ENCODE measurements at places on chromosomes 7 and 10.

DNA sequence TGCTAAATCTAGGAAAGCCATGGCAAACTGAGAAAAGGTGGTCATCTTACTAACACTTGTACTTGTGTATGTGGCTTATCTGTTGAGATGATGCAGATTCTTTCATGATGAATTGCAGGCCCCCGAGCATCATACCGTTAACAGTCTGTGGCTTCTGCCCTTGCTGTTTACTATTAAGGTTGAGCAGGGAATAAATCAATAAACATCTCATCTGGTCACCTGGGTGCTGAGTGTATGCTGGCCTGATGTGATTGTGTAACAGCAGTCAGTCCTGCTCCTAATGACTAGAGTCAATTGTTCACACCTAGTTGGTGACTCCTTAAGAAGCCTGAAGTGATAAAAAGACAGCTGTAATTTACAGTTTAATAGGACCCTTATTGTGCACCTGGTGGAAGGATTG lies 8.3 kb upstream of the GNAT3 start:
- no peak for DNase-seq

- DNase-seq, result no peak
Measured at GRCh38 chr10:32377458-32378259, 30.7 kb upstream of the EPC1 start.

GRCh38 chr7:133934977-133935330 lies 192.2 kb upstream of the LRGUK start:
- DNase-seq, result no peak

DNA sequence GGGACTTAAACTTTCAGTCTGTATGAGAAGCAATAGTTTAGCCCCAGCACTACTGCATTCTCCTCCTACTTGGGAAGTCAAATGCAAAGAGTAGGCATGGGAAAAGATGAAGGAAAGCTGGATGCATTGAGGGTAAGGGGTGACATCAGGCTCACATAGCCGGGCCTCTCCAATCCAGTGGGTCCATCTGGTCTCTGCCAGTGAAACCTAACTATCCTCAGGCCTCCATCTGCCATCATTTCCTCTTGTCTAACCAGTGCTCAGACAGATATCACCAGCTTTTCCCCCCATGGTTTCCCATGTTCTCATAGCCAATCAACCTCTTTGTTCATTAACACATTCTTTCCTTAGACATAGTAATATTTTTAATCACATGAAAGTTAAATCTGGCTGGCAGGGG lies 118.3 kb downstream of the DGKI start:
- DNase-seq, result no peak

GRCh38 chr7:25860275-25861163 lies 291.5 kb upstream of the NFE2L3 start:
- DNase-seq, result no peak

GRCh38 chr7:73606801-73607691 lies 17.3 kb downstream of the MLXIPL start:
- DNase-seq, result peak; percentile 75
